Stimulated activated CD4-positive, alpha-beta T cell treated with anti-CD3 and anti-CD28 coated beads, Interleukin-15, amount 100 ng/mL, for 1 hour (primary cell): ENCODE measurements at places on chromosomes 13 and 19.

DNA sequence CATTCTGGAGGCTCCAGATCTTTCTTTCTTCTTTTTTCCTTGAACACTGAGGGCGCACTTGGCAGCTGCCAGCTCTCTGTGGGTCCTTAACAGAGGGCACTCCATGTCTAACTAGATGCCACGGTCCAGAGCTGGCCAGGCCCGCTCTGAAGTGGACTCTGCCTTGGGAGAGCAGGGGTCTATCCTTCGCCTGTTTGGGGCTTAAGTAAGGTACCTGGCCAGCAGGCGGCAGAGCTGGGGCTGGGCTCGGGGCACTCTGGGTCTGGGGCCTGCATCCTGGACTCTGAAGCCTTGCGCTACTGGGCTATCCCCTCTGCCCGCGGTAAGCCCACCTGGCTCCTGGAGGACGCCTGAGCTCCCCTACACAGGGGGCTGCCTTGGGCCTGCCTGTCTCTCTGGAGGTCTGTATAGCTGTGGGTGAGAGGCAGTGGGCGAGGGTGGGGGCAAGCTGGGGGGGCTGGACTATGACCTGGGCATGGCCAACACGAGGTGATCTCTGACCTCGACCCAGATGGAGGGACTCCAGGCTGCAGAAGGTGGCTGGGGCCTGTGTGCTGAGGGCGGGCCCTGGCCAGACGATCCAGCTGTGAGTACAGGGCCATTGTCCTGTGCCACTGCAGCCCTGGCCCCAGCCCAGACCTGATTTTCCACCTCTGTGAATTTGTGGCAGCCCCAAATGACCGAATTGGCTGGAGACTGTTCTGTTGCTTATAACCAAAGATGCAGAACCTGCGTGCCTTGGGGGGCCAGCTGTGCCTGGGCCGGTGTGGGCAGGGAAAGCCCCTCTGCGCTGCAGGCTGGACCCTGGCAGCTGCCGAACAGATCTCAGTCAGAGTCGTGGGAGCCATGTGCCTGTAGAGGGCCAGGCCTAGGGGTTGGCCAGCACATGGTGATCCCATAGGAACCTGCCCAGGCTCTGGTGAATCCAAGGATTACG lies 26.5 kb downstream of the CEBPG start:
- DNase-seq: no peak

DNA sequence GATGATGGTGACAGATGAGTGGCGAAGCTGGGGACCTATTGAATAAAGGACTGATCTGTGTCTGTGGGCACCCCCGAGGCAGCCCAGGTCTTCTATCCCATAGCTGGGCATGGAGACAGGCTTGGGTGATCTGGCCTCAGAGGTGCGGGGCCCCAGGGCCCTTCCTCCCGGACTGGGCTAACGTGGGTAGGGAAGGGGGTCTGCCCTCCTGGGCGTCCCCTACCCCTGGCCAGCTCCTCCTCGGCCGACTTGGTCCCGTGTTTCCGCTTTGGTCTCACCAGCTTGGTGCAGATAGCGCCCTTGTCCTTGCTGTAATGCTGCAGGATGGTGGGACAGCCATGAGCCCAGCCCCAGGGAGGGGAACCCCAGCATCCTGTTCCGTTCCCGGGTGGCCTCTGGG lies 3.3 kb downstream of the MATK start:
- DNase-seq: no peak

GRCh38 chr13:83692800-83693199 lies 189.5 kb downstream of the SLITRK1 start:
- DNase-seq: no peak

DNA sequence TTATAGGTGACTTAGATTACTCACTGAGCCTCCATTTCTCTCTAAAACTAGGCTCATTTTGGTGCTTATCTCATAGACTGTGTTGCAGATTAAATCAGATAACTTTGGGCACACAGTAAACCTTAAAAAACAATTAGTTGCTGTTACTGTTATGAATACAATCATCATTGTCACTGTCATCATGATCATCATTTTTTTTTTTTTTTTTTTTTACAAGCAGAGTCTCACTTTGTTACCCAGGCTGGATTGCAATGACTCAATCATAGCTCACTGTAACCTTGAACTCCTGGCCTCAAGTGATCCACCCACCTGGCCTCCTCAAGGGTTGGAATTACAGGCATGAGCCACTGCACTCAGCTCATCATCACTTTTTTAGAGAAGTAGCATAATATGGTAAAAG lies 60.0 kb downstream of the VWA8 start:
- DNase-seq: no peak

- no peak for DNase-seq
Measured at GRCh38 chr19:1907563-1908363, 2.6 kb downstream of the ADAT3 start.

GRCh38 chr19:1396768-1397679 lies 4.3 kb downstream of the GAMT start:
- DNase-seq: no peak

GRCh38 chr19:28400953-28401671 lies 811.8 kb downstream of the UQCRFS1 start:
- no peak for DNase-seq

- no peak for DNase-seq
Measured at GRCh38 chr13:34628209-34628682, 313.8 kb upstream of the NBEA start.

DNA sequence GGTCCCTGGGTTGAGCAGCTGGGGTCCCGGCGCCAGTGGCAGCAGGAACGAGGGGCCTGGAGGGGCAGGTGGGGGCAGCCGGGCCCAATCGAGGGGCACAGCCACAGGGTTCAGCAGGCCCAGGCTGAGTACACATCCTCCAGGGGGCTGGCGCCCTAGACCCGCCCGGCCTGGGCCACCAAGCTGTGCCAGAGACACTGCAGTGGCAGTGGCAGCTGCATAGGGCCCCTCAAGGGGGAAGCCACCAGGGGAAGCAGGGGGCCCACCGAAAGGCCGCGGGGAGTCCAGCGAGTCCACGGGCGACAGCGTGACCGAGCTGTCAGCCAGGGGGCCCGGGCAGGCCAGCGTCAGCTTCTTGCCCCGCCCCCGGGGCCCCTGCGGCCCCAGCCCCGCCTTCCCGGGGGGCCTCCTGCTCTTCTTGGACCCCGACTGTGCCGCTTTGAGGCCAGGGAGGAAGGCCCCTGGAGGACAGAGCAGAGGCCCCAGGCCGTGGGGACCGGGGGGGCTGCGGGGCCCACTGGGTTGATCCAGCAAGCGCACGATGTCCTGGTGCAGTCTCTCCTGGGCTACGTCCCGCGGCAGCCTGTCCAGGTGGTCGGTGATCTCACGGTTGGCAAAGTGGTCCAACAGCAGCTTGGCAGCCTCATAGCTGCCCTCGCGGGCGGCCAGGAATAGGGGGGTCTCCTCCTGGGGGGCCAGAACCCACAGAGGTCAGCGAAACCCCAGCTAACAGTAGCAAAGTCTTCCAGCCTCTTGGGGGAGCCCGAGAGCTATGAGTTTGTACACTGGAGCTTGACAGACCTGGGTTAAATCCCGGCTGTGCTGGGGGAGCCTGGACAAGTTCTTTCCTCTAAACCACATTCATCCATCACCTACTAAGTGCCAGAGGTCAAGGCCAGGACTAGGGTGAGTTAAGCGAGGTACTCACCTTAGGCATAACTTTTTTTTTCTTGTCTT lies 39.5 kb downstream of the NOTCH3 start:
- no peak for DNase-seq

- no peak for DNase-seq
Measured at GRCh38 chr19:14377883-14378328, 3.3 kb upstream of the ADGRE5 start.

GRCh38 chr13:25927363-25927762 lies 124.5 kb downstream of the SHISA2 start:
- DNase-seq: no peak

- no peak for DNase-seq
Measured at GRCh38 chr19:14368011-14368513, 13.2 kb upstream of the ADGRE5 start.

DNA sequence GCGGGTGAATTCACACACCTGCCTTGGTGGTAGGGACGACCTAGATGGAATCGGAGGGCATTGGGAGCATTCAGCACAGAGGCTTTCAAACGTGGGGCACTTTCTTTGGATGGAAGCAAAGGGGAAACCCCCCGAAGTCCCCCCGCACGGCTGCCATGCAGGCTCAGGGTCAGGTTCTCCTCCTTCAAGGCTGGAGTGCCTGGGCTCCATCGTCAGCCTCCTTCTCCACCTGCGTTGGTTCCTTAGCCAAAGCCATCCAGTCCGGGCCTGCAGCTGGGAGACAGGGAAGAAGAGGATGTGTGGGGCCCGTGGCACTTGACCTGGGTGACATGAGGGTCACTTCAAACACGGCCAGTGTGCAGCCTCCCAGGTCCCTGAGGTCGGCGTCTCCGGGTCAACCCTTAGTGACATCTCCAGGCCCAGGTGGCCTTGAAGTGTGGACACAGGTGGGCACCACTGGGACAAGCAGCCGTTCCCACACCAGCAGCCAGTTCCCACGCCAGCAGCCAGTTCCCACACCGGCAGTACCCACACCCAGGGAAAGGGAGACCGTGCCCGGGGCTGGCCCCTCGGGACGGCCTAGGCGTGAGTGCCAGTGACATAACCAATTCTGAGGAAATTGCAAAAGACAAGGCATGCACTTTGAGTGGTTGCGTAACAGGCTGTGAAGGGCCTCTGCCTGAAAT lies 116.0 kb downstream of the SOX1 start:
- no peak for DNase-seq

GRCh38 chr13:111219950-111220349 lies 100.5 kb upstream of the TEX29 start:
- DNase-seq: no peak

- DNase-seq: no peak
Measured at GRCh38 chr19:50293263-50294004, 35.7 kb downstream of the KCNC3 start.

DNA sequence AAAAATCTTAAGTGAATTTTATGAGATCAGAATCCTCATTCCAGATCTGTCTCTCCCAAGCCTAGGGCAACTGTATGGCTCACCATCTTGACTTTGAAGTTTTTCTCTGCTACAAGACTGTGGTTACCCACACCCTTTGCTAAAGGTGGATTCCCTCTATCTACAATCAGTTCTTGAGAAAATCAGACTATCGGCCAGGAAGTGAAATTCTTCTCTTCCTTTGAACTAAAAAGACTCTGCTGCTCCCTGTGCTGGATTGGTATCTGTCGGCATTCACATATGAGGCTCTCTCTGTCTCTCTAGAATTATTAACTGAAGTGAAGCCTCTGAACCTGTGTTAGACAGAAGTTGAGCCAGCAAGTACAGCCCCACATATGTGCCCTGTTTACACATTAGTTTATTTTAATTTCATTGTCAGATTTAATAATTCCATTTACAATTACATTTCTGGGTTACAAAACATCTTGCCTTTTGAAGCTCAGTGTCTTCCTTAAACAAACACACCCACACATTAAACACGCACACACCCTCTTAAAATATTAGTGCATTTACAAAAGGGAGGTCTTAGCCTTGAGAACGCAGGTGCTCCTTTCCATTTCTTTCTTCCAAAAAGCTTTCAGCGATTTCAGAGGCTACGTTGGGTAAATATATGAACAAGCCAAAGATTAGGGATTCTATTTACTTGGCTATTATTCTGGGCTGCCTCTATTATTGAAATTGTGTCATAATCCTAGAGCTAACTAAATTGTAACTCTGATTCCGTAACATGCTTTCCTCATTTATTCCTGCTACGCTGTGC lies 145.7 kb downstream of the MIPEP start:
- no peak for DNase-seq

DNA sequence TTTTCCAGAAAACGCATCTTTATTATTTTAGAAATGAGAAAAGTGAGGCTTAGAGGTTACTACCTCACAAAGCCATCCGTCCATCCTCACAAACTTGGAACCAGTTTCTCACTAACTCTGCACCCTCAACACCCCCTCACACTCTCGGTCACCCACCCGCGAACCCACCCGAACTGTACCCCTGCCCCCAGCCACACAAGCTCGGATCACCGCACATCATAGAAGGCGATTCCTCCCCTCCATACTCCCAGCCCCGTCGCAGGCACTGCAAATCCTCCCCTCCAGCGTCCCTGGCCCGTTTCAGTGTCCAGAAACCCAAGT lies 238 bp downstream of the ZNF260 start:
- DNase-seq: no peak

GRCh38 chr13:97307882-97308624 lies 85.9 kb downstream of the MBNL2 start:
- no peak for DNase-seq

DNA sequence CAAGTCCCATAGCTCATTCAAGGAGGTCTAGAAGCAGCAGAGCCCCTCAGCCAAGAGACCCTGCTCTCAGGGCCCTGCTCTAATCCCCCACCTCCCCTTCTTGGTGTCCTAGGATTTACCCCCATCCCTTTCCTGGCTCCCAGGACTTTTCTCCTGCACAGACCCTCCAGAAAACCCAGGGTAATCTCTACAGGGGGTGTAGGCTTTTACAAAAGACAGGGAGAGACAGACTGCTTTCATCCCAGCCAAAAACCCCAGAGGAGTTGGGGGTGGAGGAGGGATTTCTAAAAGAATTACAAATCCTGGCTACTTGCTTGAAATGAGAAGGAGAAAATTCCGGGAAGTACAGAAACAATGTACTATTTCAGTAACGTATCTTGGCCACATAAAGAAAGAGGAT lies 133.3 kb downstream of the TNFSF13B start:
- DNase-seq: no peak

DNA sequence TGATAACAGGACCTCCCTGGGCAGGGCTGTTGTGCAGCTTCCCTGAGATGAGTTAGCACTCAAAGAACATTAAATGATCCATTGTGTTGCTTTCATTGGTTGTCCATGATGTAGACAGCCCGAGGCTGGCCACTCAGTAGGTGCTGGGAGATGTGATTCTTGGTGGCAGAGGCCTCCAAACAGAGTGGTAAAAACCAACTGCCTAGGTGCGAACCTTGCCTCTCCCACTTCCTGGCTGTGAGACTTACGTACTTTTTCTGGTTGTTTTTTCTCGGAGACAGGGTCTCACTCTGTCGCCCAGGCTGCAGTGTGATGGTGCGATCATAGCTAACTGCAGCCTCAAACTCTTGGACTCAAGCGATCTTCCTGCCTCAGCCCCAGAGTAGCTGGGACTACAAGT lies 6.2 kb downstream of the SARS2 start:
- DNase-seq: no peak

DNA sequence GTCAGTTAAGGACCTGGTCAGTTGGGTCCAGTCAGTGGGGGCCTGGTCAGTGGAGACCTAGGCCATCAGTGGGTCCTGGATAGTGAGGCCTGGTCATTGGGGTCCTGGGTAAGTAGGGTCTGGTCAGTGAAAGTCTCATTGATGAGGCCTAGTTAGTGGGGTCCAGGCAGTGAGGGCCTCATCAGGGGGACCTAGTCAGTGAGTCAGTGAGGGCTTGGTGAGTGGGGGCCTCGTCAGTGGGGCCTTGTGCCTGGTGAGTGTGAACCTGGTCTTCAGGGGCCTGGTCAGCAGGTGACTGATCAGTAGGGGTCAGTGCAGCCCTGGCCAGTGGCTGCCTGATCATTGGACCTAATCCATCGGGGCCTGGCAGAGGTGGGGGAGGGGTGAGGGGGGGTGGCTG lies 42.6 kb upstream of the TPM4 start:
- DNase-seq: no peak
